CD4-positive, alpha-beta T cell treated with Interleukin-4 for 4 hours (primary cell): ENCODE measurements at places on chromosomes 3 and 15.
A peak's percentile ranks its signal among the peaks of the same experiment; 100 is the strongest.

DNA sequence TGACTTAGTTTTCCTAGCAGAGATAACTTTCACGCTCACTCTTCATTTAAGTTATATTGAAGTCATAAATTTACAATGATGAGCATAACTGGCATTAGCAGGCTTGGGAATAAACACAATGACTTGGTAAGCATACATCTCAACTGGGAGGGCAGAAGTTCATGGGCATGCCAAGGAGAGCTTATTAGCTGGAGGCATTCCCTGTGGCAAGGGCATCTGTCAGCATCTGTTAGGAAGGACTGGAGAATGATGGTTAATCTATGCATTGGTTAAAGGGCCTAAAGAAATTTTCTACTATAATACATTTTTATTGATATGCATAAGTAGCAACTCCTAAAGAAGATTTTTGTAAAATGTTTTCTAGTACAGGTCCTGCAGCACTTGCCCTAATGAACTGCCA lies 52.4 kb downstream of the NEK11 start:
- DNase-seq, result no peak

GRCh38 chr15:76988867-76989780 lies 5.8 kb upstream of the PSTPIP1 start:
- no peak for DNase-seq

- DNase-seq, result no peak
Measured at GRCh38 chr3:173238091-173238490, 97.1 kb upstream of the SPATA16 start.

- DNase-seq, result no peak
Measured at GRCh38 chr3:49568965-49569364, 14.7 kb downstream of the BSN start.

DNA sequence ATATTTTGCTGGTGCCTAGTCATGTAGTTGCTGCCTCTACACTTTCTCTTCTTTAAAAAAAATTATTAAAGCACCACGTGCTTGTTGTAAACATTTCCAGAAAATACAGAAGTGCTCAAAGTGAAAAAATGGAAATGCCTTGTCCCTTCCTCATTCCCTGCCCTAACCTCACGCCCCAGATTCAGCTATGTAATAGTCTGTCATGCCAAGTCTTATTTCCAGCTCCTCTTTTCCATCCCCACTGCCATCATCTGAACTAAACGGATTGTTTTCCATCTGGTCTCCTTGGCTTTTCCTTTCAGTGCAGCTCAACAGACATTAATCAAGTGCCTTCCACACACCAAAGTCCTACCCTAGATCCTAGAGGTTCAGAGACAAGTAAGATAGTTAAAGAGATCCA lies 15.5 kb downstream of the ZNF774 start:
- no peak for DNase-seq

GRCh38 chr15:60548101-60548500 lies 69.2 kb upstream of the ICE2 start:
- DNase-seq, result peak; percentile 70

DNA sequence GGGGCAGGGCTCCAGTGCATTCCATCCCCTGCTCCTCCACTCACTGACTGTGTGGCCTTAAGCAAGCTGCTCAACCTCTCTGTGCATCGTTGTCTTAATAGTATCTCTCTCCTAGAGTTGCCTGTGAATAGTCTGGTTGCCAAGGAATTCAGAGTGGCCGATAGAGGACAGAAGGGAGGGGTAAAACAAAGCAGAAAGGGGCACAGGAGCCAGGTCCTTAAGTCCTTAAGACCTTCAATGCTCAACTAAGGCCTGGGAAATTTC lies 13.7 kb upstream of the CYP11A1 start:
- DNase-seq, result no peak

- peak; percentile 74 for DNase-seq
Measured at GRCh38 chr15:34588046-34588674, 4.7 kb upstream of the GOLGA8B start.

DNA sequence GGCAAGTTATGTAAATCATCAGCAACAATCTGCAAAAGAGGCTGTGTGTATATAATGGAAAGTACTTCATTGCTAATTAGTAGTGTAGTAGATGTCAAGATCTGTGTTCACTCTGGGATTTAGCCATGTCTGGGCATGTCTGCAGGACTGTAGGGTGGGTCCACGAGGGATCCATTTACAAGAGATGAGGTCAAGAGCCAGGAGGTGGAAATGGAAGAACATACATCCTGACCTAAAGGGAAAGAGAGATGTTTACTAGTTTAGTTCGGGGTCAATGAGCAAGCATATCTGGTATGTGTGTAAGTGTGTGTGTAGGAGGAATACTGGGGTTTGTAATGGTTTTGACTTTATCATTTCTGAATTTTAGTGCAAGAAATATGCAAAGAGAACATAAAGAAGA lies 171.5 kb upstream of the NANOGP8 start:
- DNase-seq, result no peak

- DNase-seq, result peak; percentile 83
Measured at GRCh38 chr3:105866656-105867653, 1.9 kb downstream of the CBLB start.

DNA sequence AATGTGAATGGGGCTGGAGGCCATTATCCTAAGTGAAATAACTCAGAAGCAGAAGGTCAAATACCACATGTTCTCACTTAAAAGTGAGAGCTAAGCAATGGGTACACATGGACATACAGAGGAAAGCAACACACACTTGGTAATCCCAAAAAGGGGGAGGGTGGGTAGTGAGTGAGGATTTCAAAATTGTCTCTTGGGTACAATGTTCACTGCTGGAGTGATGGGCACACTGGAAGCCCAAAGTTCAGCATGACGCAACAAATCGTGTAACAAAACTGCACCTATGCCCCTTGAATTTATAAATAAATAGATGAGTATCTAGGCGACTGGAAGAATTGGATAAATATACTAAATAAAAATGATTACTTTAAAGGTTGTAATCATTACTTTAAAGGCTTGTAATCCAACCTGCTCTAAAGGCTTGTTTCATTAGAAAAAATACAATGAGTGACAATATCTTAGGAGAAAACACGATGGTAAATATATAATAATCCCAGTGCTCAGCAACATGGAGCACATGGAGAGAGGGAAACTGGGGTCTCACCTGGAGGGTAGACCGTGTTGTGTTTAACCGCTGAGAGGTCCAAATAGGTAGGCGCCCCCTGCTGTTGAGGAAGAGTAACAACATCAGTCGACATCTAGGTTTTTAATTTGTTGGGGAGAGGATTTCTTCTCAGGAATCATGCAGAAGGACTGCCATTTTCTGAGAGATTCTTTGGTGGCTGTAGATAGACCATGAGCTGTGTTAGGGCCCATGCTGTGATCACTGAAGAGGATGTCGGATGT lies 78.5 kb upstream of the ROBO1 start:
- DNase-seq, result no peak

- no peak for DNase-seq
Measured at GRCh38 chr3:112013784-112014143, 15.0 kb downstream of the TAGLN3 start.

DNA sequence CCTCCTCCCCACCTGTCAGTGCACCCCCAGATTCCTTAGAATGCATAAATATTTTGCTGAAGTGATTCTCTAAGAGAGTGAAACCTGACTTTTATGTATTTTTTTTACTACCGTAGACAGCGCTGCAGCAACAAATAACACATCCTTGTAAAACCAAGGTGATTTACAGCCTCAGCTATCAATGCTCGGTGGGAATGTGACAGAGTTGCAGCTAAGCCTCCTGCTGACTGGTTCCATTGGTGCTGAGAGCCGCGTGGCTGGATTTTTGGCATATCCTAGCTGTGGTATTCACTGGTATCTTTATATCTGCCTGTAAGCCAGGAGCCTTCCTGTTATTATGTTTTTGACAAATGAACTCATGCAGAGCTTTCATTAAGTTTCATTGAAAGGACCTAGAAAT lies 11.0 kb downstream of the FGD5 start:
- DNase-seq, result no peak

DNA sequence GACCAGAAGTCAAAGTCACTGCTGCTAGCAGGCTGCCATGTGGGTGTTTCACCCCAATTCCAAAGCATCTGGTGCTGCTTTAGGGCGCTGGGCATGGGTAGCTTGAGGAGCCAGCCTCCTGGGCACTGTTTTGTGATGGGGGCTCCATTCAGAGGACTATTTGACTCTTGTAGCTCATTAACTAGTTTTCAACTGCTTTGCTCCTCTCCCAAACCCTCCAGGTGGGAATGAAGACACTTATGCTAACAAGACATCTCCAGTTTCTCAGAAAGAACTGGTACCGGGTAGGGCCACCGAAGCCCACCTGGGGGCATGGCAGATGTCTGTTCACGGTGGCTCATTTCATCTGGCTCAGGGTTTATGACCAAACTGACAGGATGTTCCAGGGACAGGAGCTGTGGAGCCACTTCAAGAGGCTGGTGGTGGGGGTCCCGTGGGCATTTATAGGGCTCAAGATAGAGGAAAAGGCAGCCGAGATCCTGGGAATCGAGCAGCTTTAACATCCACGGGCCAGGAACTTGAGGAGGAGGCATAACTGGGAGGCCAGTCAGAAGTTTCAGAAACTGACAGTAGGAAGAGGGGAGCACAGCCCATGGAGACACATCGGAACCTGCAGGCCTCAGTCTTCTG lies 17.7 kb downstream of the AMOTL2 start:
- no peak for DNase-seq

- no peak for DNase-seq
Measured at GRCh38 chr3:134640872-134641470, 9.9 kb downstream of the KY start.

- no peak for DNase-seq
Measured at GRCh38 chr3:64008487-64009351, 14.6 kb downstream of the PSMD6 start.

GRCh38 chr3:160755776-160756304 lies at the start of gene PPM1L:
Gene PPM1L (plus strand): TSS chr3:160756231.
- peak; percentile 52 for DNase-seq

- no peak for DNase-seq
Measured at GRCh38 chr3:100023595-100023994, 90.7 kb downstream of the FILIP1L start.

DNA sequence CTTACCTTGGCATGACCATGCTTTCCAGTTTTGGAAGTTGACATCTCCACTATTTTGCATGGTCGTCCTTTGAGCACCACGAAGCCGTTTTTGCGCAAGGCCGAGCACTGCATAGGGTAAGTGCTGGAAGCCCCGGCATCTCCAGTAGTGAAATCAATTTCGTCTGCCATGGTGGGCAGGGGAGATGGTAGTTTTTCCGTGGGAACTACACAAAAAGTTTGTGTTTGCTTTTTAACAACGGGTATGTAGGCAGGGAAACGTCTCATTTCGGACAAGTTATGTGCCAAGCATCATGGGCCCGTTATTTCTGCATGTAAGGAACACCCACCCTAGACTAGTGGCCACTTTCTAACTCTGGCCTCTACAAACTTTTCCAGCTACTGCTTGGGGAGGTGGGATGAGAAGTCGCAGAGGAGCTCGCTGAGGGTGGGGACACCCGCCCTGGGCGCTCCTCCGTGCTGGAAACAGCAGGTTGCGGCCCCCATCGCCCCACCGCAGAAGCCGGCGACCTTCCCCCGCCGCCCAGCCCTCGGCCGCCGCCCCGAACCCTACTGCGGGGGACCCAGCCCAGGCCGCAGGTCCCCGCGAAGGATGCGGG lies 701 bp downstream of the EIF5A2 start:
- DNase-seq, result no peak

DNA sequence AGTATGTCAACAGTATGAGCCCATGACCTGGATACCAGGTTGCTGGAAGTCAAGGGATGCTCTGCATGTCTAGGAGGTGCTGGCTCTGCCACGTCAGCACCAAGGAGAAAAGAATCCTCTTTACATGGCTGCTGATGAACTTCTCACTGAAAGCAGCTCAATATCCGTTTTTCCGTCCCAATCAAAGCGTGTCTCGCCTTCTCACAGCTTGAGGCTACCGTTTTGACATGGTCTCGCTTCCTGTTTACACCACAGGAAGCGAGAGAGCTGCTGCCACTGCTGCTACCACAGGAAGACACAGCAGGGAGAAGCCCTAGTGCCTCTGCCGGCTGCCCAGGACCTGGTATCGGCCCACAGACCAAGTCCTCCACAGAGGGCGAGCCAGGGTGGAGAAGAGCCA lies 27.3 kb downstream of the STARD5 start:
- peak; percentile 84 for DNase-seq

GRCh38 chr15:85380217-85380811 lies at the start of gene AKAP13:
Gene AKAP13 (plus strand): TSS chr15:85380603. CDS start chr15:85485721, 105,118 bp downstream.
- DNase-seq, result peak; percentile 99

- DNase-seq, result no peak
Measured at GRCh38 chr3:164451072-164451910, 627.0 kb downstream of the SI start.

- no peak for DNase-seq
Measured at GRCh38 chr3:98982351-98982750, 80.9 kb upstream of the DCBLD2 start.

- no peak for DNase-seq
Measured at GRCh38 chr15:83658430-83659416, 4.8 kb downstream of the ADAMTSL3 start.

DNA sequence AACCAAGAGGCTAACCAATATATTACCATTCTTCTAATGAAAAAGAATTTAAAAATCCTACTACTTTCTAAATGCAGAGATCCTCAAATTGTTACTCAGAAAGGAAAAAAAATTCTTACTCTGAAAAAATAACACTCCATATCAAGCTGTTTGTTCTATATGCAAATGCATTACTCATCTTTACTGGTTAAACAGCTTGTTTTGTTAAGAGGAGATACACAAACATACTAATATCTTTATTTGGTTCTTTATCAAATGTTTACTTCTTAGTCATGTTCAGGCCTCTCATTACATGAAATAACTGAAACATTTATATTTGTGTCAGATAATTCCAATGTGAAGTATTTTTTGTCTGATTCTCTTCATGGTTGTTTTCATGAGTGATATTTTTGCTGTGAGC lies 146.8 kb downstream of the PCCB start:
- DNase-seq, result no peak

GRCh38 chr3:173217127-173217526 lies 76.1 kb upstream of the SPATA16 start:
- DNase-seq, result no peak

DNA sequence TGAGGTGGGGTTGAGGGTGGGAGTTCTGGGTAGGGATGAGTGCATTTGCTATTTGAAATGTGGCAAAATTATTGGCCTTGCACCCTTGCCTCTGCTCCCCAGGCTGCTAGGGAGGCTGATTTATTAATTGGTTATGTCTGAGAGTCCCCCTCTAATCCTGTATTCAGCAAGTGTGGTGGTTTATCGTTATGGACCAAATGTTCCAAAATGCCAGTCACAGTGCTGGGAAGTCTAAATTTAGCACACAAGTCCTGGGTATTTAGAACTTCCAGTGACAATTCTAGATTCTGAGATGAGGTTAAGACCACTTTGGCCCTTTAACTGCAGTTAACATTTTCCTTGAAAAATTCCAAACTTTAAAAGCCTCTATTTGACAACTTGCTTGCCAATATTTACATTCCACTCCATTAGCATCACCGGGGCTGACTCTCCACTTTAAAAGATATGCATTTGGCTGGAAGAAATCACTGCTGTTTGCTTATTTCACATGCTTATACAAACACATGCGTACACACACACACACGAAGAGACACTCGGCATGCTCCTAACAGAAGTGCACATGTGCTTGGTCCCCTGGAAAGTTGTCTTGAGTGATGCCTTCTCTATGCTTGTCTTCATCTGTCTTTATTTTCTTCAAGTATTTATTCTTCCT lies 247.7 kb downstream of the IL20RB start:
- DNase-seq, result no peak
